ENCODE measurements at places on chromosomes 12 and 14.

- DNase-seq: no peak
Measured at GRCh38 chr12:34345801-34346200, 323.5 kb downstream of the ALG10 start.

DNA sequence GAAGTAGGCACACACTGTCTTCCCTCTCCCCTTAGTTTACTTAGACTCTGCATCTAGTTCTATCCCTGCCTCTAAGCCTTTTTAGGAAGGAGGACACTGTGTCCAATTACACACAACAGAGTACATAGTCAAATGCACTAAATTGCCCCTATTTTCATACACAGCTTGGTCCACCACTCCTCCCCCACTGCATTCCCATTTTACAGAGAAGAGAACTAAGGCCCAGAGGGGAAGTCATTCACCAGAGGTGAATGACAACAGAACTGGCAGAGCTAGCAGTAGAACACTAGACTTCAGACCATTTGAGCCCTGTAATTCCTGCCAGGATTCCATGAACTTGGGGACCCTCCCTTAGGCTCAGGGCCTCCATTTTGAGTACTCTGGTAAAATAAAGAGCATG, 1.1 kb upstream of the JPH4 start:
- DNase-seq: no peak

GRCh38 chr12:6394398-6394797, 10.4 kb downstream of the LTBR start:
- DNase-seq: no peak

- DNase-seq: no peak
Measured at GRCh38 chr12:103886195-103886797, 43.9 kb upstream of the HSP90B1 start.

GRCh38 chr12:83321971-83322370, 635.3 kb downstream of the TMTC2 start:
- DNase-seq: no peak

DNA sequence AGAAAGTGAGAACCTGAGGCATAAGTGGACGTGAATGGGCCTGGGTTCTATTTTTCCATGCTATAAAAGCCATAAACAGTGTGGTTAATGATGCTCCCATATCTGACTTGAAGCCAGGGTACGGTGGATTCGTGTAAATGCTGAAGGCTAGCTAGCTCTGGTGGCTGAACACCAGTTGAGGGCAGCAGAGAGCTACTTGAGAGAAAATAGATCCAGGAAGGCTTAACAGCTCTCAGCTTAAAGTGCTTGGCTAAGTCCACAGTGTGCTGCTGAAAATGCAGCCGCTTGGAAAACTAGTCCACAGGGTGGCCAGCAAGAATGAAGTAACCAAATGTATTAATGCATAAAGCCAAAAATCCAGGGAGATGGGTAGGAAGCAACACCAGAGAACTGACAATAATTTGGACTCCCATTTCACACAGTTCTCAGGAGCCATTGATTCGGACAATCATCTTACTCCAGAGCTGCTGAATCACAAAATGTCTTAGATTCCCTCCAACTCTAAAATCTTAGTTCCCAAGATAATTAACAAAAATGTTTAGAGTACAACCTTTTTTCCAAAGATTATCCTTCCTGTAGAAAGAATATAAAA, 15.0 kb upstream of the FOXG1 start:
- DNase-seq: no peak

- DNase-seq: no peak
Measured at GRCh38 chr12:132426349-132427173, 63.4 kb upstream of the FBRSL1 start.
